ENCODE measurements at places on chromosomes 12 and 14. TPM values are rescaled to one million over a fixed set of nuclear protein-coding genes. Genes with fewer than 3 reads are reported as not detected.

DNA sequence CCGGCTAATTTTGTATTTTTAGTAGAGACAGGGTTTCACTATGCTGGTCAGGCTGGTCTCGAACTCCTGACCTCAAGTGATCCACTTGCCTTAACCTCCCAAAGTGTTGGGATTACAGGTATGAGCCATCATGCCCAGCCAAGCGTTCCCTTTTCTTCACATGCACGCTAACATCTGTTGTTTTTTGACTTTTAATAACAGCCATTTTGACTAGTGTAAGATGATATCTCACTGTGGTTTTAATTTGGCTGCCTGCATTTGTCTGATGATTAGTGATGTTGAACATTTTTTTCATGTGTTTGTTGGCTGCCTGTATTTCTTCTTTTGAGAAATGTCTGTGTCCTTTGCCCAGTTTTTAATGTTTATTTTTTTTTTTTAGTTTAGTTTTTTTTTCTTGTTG is 10.2 kb upstream of the YARS2 start:
- no peak overlapping the region for H3K27ac ChIP-seq
- H3K27me3 ChIP-seq: no peaks in the 10 kb centered on the region
- H3K36me3 ChIP-seq: no peaks in the 10 kb centered on the region
- no peaks in the 10 kb centered on the region for H3K4me1 ChIP-seq
- no peak overlapping the region for H3K4me3 ChIP-seq

GRCh38 chr12:112574896-112575558 is 156.3 kb downstream of the PTPN11 start:
- no peak overlapping the region for H3K27ac ChIP-seq
- H3K4me3 ChIP-seq: no peak overlapping the region
- no peaks in the 10 kb centered on the region for H3K36me3 ChIP-seq
- DNase-seq: no peak
- H3K27me3 ChIP-seq: peaks cover 56% of the 10 kb centered on the region
- no peaks in the 10 kb centered on the region for H3K4me1 ChIP-seq

DNA sequence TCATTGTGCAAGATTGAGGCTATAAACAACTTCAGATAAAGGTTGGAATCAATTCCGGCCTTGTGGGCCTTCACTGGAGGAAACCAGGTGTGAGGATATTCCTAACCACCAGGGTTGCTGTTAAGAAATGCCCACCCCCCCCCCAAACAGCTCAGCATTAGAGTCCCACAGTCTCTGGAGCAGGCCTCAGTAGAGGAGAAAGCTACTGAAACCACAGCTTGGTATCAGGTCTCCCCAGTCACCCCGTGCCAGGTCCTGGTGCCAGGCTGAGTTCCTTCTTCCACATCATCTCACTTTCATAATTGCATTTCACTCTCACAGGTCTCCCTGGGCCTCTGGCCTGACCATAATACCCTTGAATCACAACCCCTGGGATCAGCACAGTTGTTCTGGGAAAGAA is 12.5 kb downstream of the GALNT6 start:
- H3K27me3 ChIP-seq: no peaks in the 10 kb centered on the region
- no peak overlapping the region for H3K4me3 ChIP-seq
- no peak for DNase-seq
- H3K36me3 ChIP-seq: no peaks in the 10 kb centered on the region
- H3K27ac ChIP-seq: no peak overlapping the region
- no peaks in the 10 kb centered on the region for H3K4me1 ChIP-seq

GRCh38 chr14:56162476-56162875 is 44.3 kb downstream of the PELI2 start:
- H3K4me3 ChIP-seq: no peak overlapping the region
- no peak overlapping the region for H3K27ac ChIP-seq
- H3K4me1 ChIP-seq: no peaks in the 10 kb centered on the region
- no peaks in the 10 kb centered on the region for H3K27me3 ChIP-seq
- no peaks in the 10 kb centered on the region for H3K36me3 ChIP-seq

DNA sequence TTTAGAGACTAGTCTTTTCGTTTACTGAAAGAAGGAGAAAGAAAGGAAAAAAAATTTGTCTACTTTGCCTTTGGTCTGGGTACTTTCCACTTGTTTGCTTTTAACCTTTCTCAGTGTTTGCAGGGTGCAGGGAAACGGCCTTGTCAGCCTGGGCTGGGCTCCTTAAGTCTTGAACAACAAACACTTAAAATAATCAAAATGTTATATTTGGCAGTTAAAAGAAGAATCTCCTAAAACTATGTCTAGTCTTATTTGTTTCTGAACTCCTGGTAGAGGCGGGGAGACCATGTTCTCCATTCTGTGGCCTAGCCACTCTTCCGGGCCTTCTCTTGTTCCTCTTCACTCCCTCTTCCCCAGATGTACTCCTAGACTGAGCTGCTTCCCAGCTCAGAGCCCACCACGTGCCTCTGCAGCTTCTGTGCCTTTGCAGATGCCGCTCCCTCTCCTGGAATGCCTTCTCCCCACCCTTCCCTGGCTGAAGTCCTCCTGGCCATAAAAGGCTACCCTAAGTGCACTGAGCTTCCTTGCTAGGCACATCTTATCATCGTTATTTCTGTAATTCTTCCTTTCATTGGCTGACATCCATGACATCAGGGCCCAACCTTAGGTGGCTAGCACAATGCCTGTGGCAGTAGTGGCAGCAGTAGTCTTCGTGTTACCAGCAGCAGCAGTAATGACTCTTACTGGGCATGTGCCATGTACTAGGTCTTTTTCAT is 432.9 kb downstream of the ZFP36L1 start:
- H3K4me1 ChIP-seq: peaks cover 13% of the 10 kb centered on the region
- peak; percentile 84 for DNase-seq
- H3K4me3 ChIP-seq: no peak overlapping the region
- H3K36me3 ChIP-seq: no peaks in the 10 kb centered on the region

DNA sequence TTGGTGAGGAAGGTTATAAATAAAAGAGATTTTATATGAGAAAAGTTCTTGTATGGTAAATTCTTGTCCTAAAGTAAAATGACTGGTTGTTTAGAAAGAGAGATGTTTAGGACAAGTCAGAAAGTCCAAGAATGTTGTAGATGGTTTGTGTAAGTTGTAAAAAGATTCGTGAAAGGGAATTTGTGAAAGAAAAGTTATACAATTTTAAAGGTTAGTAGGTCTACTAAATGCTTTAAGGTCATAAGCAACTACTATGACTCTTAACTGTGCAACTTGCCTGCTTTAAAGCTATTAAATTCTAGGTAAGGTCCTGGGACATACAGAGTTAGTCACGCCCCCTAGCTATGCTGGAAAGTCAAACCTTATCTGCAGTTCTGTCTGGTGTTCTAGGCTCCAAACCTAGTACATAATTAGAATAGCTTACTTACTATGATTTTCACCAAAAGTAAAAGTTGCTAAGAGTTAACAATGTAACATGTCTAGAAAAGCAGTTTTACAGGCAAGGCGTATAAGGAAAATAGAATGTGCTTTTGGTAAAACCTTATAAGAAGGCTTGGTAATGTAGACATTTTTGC is 11.2 kb upstream of the DHRS2 start:
- no peaks in the 10 kb centered on the region for H3K4me1 ChIP-seq
- DNase-seq: no peak
- no peaks in the 10 kb centered on the region for H3K27me3 ChIP-seq

DNA sequence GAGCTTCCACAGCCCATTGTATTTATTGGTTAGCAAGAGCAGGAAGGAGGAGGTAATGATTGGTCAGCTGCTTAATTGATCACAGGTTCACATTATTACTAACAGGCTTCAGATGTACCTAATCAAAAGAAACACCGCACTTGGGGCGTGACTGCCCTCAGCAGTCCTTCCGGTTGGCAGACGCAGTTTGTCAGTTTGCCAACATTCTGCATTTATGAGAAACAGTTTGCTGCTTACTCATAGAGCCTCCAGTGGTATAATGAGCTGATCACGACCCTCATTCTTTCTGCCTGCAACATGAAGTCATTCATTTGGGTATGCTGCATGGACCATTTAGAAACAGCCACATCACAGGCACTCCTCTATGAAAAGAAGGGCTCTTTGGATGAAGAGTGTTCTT is 42.5 kb upstream of the PPM1H start:
- no peak overlapping the region for H3K27ac ChIP-seq
- no peaks in the 10 kb centered on the region for H3K36me3 ChIP-seq
- H3K4me1 ChIP-seq: no peaks in the 10 kb centered on the region
- H3K4me3 ChIP-seq: no peak overlapping the region

- H3K4me3 ChIP-seq: no peak overlapping the region
- H3K27ac ChIP-seq: peak overlapping the region; percentile 16
- peaks cover 25% of the 10 kb centered on the region for H3K4me1 ChIP-seq
- DNase-seq: no peak
- H3K36me3 ChIP-seq: no peaks in the 10 kb centered on the region
These were observed 237.8 kb downstream of the CACNA1C start for GRCh38 chr12:2290516-2291065.

- H3K27me3 ChIP-seq: no peaks in the 10 kb centered on the region
- no peak overlapping the region for H3K27ac ChIP-seq
- no peaks in the 10 kb centered on the region for H3K36me3 ChIP-seq
- H3K4me3 ChIP-seq: no peak overlapping the region
These were observed 51.4 kb downstream of the MRPL42 start for GRCh38 chr12:93518725-93519124.

DNA sequence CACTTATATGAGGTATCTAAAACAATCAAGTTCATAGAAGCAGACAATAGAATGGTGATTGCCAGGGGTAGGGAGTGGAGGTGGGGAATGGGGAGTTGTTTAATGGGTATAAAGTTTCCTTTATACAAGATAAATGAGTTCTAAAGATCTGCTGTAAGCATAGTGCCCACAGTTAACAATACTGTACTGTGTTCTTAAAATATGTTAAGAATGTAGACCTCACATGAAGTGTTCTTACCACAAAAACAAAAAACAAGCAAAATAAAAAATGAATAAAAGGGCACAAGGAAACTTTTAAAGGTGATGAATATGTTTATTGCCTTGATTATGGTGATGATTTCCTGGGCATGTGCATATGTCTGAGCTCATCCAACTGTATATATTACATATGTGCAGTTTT is 211.8 kb downstream of the MSRB3 start:
- no peaks in the 10 kb centered on the region for H3K4me1 ChIP-seq
- DNase-seq: no peak
- no peaks in the 10 kb centered on the region for H3K27me3 ChIP-seq
- H3K27ac ChIP-seq: no peak overlapping the region

DNA sequence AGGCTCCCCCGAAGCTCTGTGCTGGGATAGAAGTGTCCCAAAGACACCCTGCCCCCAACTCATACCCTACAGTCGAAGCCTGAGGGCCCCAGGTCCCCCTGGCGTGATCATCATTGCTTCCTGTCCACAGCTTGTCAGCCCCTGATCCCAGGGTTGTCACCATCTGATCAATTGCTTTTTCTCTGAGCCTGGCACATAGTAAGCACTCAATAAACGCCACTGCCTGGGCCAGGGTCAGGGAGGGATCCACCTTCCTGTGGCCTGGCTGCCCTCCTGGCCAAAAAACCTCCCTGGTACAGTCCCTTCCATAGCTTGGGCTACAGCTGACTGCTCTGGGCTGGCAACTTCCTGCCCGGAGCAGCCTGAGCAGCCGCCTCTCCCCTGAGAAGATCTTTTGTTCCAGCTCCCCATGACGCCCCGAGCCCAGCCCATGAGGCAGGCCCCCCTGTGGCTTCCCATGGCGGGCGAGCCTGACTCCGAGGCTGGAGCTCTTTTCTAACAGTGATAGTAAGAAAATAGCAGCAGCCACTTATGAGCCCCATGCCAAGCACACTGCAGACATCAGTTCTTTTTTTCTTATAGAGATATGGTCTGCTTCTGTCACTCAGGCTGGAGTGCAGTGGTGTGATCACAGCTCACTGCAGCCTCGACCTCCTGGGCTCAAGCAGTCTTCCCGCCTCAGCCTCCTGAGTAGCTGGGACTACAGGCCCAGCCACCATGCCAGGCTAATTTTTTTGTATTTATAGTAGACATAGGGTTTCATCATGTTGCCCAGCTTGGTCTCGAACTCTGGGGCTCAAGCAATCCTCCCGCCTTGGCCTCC is 6.5 kb downstream of the SH2B3 start:
- H3K4me1 ChIP-seq: peaks cover 62% of the 10 kb centered on the region
- no peaks in the 10 kb centered on the region for H3K36me3 ChIP-seq
- H3K4me3 ChIP-seq: no peak overlapping the region
- no peak for DNase-seq

IGF1 gene
- total RNA-seq: 4.5 TPM

GRCh38 chr12:29148911-29149690 is at the start of gene FAR2:
FAR2 (plus strand) TSS chr12:29149278; CDS start chr12:29270450, 121,172 bp downstream.
- peaks cover 24% of the 10 kb centered on the region for H3K4me1 ChIP-seq
- no peaks in the 10 kb centered on the region for H3K36me3 ChIP-seq
- H3K4me3 ChIP-seq: peak within 1 kb of the TSS; percentile 61

- H3K36me3 ChIP-seq: no peaks in the 10 kb centered on the region
- no peaks in the 10 kb centered on the region for H3K4me1 ChIP-seq
- DNase-seq: peak; percentile 47
These were observed 4.1 kb downstream of the CD163L1 start for GRCh38 chr12:7439579-7440505.

DNA sequence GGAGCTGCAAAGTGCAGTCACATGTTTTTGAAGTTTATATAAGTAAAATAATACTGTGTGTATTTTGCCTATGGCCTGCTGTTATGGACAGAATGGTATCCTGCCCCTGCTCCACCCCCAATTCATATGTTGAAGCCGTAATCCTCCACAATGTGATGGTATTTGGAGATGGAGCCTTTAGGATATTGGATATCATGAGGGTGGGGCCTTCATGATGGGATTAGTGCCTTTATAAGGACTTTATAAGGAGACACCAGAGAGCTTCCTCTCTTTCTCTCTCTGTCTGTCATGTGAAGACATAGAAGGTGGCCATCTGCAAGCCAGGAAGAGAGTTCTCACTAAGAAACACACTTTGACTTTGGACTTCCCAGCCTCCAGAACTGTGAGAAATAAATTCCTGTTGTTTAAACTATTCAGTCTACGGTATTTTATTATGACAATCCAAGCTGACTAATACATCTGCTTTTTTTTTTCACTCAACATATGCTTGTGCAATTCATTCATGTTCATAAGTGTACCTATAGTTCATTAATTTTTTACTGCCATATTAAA is 3.1 kb upstream of the CHPT1 start:
- DNase-seq: no peak
- no peak overlapping the region for H3K27ac ChIP-seq
- no peaks in the 10 kb centered on the region for H3K27me3 ChIP-seq
- H3K36me3 ChIP-seq: no peaks in the 10 kb centered on the region

DNA sequence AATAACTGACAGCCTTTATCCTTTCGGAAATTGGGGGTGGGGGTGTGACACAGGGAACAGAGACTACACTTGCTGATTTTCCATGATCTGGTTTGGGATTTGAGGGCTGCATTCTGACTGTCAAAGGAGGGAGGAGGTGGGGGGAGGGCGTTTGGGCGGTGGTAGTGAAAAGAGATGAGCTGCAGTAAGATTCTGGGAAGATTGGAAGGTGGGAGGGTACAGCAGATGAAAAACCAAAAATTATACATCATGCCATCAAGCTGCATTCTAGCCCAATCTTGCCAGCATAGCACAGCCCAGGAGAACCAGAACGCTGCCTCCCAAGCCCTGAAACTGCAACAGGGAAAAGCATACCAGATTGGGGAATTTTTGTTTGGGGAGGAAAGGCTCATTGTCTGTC is 2.4 kb downstream of the RND1 start:
- H3K36me3 ChIP-seq: no peaks in the 10 kb centered on the region
- DNase-seq: no peak
- H3K4me1 ChIP-seq: peaks cover 29% of the 10 kb centered on the region
- H3K27ac ChIP-seq: no peak overlapping the region
- H3K4me3 ChIP-seq: no peak overlapping the region

TMEM106C gene
- total RNA-seq: 139 TPM

- H3K36me3 ChIP-seq: no peaks in the 10 kb centered on the region
- no peak for DNase-seq
- no peak overlapping the region for H3K27ac ChIP-seq
- H3K4me1 ChIP-seq: peaks cover 13% of the 10 kb centered on the region
- no peaks in the 10 kb centered on the region for H3K27me3 ChIP-seq
These were observed 14.2 kb upstream of the WDR20 start for GRCh38 chr14:102125546-102125945.

ZNF268 gene
- 16.1 TPM for total RNA-seq

TGM1 gene
- 96.5 TPM for total RNA-seq

Measured in transverse colon (tissue), 4 donors.